ENCODE measurements at places on chromosomes 2 and 18.

DNA sequence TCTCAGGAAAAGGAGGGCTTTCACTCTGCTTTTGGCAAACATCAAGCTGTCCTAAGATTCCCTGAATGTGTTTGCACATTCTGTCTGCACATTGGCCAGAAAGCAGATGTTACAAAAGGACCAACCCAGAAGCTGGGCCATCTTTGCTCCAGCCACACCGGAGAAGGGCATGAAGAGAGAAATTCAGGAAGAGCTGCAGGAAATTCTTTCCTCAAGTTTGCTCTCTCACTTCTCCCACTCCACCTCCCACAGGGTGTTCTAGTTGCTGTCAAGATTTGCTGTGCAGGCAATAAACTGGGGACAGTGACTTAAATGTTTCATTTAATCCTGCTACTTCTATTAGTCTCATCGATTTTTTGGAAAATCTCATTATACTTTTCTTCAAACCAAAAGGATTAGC lies 137.7 kb upstream of the UNC80 start:
- no peak for DNase-seq

DNA sequence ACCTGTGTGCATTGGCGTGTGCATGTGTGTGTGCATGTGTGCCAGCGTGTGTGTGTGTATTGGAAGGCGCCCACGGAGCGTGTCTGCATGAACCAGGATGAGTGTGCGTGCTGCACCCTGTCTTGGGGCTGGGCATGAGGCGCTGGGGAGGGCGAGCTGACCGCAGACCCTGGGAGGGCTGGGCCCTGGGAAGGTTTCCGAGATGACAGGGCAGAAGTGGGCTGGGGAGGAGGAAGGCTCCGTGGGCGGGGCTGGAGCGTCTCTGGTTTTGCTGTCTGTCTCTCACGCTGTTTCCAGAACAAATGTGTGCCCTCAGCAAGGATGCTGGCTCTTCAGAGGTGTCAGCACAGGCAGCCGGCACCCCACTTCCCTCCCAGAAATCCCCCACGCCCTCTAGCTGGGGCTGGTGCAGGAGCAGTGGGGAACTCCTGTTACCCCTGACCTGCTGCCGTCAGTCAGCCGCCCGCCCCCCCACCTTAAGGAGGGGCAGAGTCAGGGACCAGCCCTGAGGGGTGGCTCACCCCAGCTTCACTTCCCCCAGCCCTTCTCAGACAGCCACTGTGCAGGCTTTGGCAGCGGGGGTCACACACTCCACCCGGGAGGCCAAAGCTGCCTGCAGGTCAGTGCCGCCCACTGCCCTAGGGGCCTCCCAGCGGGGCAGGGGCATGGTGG lies at the start of gene GPR35:
GPR35 (plus strand) TSS at position 531 of the 672 bp plus-strand sequence. CDS start 4,473 bp downstream, outside the sequence.
- DNase-seq: peak; percentile 90

GRCh38 chr2:28644760-28645159 lies 106.9 kb upstream of the PPP1CB start:
- no peak for DNase-seq

GRCh38 chr18:79634593-79635426 lies 44.8 kb upstream of the CTDP1 start:
- no peak for DNase-seq

DNA sequence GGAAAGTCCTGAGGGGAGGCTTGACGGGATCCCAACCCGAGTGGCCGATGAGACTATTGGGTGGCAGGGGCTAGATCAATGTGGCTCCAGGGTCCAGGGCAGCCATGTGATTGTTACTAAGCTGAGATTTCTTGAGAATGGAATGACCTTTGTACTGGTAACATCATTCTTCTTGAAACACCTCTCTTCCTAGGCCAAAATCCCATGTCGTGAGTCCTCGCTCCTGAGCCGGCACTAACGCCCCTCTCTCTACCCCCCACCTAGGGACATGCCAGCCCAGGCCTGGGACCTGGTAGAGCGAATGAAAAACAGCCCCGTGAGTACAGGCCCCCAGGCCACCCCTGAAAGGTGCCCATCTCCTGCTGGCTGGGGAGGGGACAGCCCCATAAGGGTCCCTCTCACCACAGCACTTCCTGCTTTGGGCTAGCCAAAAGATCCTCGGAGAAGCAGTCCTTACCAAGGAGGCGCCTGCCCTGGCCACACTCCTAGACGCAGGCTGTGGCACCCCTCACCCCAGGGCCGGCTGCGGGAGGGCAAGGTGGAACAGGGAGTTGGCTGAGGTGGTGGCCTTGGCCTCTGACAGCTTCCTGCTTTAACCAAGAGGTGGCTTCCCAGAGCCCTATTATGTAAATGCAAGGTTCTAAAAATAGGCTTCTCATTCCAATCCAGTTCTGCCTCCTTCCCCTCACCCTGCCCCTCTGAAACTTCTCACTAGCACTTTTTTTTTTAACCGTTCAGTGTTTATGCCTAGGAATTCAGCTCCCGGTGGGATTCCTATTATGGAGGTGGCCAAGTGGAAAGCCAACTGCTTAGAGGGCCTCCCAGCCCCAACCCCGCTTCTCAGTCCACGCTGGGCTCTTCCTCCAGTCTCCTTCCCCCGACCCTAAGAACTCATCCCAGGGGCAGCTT lies 126.6 kb upstream of the PPP1CB start:
- DNase-seq: peak; percentile 90

DNA sequence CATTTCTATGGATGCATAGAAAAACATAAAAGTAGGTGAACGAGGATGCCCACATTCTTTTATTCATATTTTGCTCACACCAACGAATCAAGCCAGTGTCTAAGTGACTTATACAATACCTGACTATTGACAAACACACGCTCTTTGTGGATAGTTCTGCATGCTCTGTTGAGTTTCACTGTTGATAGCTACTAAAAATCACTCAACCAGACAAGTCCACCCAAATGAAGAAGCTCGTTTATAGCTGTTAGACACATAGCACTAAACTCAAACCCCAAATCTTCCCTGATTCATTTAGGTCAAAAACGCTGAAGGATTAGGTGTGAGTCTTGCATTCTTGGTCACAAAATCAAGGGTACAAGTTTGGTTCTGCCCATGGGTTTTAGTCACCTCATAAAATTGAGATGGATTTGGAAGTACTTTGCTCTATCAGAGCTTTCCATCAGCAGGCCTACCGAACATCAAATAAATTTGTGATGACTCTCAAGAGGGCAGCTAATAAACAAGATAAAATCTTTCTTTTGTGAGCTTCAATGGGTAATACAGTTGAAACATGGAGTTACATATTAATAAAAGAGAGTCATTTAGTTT lies 92.7 kb upstream of the ETAA1 start:
- DNase-seq: no peak

GRCh38 chr2:100043891-100044255 lies 98.5 kb downstream of the AFF3 start:
- DNase-seq: no peak

- DNase-seq: no peak
Observed at GRCh38 chr18:51010218-51010617, 19.8 kb upstream of the SMAD4 start.

GRCh38 chr2:166676716-166677115 lies 182.7 kb upstream of the SCN7A start:
- DNase-seq: no peak
